ENCODE measurements at places on chromosomes 5 and 9.

DNA sequence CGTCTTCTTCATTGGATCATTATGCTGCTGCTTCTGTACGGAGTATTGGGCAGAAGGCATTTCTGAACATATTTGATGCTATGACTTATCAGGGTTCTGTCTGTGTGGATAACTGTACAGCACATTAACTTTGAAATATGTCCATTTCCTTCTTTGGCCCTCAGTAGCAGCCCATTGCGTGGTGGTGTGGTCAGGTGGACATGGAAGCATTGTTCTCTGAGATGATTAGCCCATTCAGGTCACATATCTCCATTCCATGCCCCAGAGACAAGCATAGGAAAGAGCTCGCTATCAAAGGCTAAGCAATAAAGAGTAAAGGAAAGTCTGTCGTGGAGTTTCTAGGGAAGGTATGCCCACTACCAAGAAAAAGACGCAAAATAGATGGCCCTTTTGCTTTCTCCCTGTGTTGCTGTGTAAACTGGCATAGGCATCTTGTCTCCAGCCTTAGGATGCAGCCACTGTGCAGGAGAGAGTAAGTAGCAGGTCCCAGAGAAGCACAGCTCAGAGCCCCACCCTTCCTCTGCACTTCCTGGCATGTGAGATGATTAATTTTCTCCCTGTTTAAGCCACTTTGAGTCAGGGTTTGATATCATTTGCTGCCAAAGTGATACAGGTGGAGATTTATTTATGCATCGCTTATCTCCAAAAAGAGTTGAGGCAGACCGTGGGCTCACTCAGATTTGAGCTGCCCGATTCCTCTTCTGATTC is 221.9 kb downstream of the PDZD2 start:
- DNase-seq: no peak

GRCh38 chr5:89690331-89690730 is 719.2 kb downstream of the CETN3 start:
- DNase-seq: no peak

- no peak for DNase-seq
Measured at GRCh38 chr5:90301248-90301647, 108.3 kb downstream of the CETN3 start.

- no peak for DNase-seq
Measured at GRCh38 chr9:71647094-71647591, 121.2 kb downstream of the CEMIP2 start.

DNA sequence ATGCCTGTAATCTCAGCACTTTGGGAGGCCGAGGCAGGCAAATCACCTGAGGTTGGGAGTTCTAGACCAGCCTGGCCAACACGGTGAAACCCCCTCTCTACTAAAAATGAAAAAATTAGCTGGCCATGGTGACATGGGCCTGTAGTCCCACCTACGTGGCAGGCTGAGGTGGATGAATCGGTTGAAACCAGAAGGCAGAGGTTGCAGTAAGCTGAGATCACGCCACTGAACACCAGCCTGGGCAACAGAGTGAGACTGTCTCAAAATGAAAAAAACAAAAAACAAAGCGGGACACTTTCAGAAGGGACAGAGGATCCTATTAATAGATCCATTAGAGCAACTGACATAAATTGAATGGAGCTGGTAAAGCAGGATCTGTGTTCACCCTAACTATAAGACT is 89.6 kb upstream of the SGCD start:
- no peak for DNase-seq

- no peak for DNase-seq
Measured at GRCh38 chr5:148702019-148702596, 47.8 kb upstream of the HTR4 start.

DNA sequence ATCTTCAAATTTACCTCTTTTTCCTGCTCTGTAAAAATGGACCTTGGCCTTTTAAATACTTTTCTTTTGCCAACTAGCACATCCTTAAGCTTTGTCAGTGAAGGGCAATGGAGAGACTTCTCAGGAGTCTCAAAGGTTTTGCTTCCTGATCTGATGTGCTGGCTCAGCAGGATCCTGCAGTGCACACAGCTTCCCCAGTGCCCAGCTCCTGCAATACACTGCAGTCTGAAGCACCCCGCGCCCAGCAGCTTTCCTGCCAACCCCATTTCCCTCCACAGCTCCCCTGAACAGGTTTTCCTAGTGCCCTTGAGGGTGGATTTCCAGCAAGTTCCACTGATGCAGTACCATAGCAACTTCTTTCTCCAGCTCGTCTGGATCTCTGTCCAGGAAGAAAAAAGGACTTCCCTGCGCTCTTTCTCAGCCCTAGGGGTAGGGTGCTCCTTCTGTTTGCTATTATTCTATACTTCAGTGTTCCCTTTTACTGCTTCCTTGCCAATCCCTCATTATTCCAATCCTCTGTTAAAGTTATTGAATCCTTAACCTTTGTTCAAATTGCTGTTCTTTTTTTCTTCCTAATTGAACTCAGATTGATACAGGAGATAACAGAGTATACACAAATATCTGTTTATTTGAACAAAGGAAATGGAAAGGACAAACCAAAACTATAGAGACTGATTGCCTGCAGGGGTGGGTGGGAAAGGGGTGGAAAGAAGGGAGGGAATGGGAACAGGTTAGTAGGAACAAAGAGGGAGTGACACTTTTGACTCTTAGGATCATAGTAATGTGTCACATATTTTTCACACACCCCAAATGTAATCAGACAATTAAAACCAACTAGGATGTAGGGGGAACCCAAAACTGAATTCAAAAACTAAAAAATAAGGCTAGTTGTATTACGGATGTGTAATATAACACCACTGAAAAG is 8.5 kb downstream of the SNAPC3 start:
- no peak for DNase-seq

- DNase-seq: no peak
Measured at GRCh38 chr9:20506099-20506900, 116.0 kb downstream of the MLLT3 start.

Measured in memory B cell (primary cell).